GM12878 (cell line): ENCODE measurements at places on chromosomes 6 and 20.

- no peak for DNase-seq
Observed at GRCh38 chr6:129134535-129134934, 251.6 kb downstream of the LAMA2 start.

DNA sequence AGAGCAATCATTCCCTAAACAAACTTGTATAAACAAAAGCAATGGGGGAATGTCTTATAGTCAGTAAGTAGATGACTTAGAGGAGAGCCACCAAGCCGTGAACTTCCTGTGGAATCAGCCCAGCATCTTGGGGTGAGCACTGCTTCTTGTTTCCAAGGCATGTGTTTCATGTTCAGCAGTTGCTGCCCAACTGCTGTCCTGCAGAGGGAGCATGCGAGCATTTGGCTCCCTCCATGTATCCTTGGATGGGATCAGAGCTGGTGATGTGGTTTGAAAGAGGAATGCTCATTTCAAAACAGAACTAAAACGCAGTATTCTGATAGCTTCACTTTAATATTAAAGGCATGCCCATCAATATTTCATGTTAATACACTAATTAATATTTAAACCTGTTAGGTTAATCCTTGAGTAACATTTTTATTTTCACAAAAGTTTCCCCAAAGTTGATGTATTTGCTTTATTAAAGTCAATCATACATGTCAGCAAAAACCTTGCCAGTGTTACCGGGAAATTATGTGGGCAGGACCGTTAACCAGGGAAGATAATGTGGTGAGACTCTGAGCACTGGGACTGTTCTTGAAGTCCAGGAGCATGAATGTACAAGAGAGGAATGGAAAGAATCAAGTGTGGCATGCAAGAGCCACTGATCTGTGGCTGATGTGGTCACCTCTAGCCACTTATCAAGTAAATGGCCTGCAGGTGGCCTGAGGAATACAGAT lies 172.1 kb upstream of the GGTLC1 start:
- no peak for DNase-seq

DNA sequence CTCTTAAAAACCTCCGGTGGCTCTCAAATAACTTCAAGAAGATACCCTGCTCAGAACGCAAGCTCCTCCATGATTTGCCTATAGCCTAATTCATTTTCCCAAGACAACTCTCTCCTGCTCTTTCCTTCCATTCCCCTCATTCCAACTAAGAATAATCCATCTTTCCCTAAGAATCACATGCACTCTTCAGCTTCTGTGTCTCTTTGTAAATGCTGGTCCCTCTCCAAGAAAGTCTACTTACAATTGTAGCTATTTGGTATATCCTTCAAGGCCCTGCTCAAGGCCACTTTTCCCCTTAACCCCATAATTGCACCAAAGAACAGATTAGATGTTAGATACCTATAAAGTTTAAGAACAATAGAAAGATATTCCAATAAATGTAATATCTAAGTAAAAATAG lies 7.4 kb upstream of the HEY2 start:
- DNase-seq: no peak

DNA sequence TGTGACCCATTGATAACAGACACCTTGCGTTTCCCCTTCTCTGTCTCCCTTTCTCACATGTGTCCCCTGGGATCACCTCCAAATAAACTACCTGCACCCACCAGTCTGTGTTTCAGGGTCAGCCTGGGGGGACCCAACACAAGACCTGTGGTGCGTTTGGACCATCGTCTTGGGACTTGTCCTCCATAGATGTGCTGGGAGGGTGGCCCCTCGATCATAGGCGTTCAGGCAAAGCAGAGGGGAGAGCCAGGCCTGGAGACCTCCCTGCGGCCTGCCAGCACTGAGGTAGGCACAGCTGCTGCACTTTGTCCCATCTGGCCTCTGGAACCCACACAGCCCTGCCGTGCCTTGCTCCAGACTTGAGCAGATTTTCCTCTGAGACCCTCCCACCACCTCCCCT lies 18.1 kb downstream of the CST9 start:
- DNase-seq: no peak

- DNase-seq: no peak
Observed at GRCh38 chr6:130140084-130140483, 82.7 kb downstream of the SAMD3 start.

- no peak for DNase-seq
Observed at GRCh38 chr20:3405139-3405538, 2.3 kb downstream of the DNAAF9 start.

DNA sequence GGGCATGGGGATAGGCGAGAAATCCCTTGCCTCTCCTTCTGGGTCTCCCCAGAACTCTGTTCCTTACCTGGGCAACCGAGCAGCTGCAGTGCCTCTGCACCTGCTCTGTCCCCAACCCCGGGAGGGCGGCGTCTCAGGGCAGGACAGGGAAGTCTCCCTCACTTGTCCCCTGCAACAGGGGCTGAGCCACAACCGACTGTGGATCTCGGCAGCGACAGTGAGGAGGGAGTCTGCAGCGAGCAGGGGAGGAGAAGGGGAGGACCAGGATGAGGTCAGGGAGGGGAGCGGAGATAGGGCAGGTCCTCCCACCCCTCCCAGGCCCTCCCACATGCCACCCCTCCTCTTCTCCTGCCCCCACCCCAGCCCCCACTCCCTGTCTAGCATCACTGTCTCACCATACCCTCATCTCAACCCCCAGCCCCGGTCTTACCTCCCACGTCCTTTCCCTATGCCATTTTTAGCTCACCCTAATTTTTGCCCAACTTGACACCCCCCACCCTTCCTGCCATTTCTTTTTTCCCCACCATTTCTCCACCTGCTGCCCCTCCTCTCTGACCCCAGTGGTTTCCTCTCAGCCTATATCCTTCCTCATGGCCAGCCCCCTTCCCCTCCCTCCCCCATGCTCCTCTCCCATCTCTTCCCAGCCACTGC lies at the start of gene TNXB:
TSS of gene TNXB (minus strand) at position 225 of the 651 bp plus-strand sequence. CDS start 11,140 bp downstream, outside the sequence.
- DNase-seq: no peak

DNA sequence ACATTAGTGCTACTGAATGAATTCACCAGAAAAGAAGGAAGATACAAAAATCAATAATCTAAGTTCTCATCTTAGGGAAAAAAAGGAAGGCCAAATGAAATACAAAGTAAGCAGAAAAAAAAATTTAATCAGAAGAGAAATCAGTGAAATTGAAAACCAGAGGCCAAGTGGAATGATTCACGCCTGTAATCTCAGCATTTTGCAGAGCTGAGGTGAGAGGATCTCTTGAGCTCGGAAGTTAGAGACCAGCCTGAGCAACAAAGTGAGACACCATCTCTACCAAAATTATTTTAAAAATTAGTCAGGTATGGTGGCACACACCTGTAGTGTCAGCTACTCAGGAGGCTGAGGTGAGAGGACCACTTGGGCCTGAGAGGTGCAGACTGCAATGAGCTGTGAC lies 21.2 kb upstream of the ASF1A start:
- no peak for DNase-seq

- no peak for DNase-seq
Observed at GRCh38 chr6:127554435-127555006, 22.5 kb upstream of the C6orf58 start.

- no peak for DNase-seq
Observed at GRCh38 chr6:155765275-155766194, 309.9 kb upstream of the NOX3 start.
